ENCODE measurements at places on chromosomes 5 and 9. TPM values are rescaled to one million over a fixed set of nuclear protein-coding genes. Genes with fewer than 3 reads are reported as not detected.
A peak's percentile ranks its signal among the peaks of the same experiment; 100 is the strongest.

DNA sequence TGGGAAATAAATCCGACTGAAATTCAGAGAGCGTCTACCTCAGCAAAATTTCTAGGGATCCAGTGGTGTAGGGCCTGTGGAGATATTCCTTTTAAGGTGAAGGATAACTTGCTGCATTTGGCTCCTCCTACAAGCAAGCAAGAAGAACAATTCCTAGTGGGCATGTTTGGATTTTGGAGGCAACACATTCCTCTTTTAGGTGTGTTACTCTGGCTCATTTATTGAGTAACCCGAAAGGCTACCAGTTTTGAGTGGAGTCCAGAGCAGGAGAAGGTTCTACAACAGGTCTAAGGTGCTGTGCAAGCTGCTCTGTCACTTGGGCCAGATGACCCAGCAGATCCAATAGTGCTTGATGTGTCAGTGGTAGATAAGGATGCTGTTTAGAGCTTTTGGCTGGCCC lies 862.4 kb upstream of the CDH9 start:
- no peak for ATAC-seq

DNA sequence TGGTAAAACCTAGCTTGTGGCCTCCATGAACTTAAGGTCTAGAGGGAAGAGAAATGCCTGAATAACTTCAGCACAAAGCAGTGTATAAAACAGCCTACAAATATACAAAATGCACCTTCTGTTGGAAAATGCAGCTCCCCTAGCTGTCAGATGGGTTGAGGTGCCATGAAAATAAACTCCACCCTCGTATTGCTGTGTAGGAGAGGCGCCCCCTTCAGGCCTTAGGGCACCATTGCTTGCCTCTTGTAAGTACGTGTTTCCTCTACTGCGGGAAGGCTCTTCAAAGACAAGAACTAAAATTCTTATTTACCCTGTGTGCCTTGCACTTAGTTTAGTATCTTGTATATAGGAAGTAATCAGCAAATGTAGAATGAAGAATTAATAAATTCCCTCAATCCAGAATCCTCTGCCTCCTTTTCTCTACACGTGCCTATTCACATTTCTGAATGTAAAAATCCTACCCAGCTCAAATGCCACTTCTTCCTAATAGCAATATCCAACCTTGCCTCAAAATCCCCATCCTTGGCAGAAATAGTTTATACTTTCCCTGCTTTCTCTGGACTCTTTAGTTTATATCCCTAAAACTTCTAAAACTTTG lies 393.7 kb upstream of the PDE4D start:
- ATAC-seq = no peak

DNA sequence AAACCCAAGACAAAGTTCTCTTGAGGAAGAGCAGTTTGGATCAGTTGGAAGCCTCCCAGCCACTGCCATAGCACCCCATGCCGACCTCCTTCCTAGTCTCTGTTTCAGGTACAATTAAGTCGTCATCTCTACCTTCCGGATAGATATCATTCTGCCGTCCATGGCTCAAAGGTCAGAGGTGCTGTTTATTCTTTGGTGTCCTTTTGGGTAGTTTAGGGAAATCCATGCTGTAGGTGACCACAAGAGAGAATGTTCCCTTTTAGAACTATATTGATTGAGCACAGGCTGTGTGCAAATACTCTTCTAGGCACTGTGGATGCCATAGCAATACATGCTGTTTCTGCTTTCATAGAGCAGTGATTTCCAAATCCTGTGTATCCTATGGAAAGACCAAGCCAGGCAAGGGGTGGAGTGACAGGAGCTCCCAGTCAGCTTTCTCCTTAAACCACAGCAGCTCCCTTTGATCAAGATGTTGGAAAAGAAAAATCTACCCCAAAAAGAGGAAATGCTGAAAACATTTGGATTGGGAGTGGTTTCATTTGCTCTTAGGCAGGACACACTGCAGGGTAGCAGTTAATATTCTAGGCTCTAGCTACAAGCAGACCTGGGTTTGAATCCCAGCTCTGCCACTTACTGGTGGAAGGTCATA lies 127.9 kb downstream of the PALM2AKAP2 start:
- no peak for ATAC-seq

GRCh38 chr9:72656021-72656420 lies 134.6 kb downstream of the TMC1 start:
- peak; percentile 67 for ATAC-seq

DNA sequence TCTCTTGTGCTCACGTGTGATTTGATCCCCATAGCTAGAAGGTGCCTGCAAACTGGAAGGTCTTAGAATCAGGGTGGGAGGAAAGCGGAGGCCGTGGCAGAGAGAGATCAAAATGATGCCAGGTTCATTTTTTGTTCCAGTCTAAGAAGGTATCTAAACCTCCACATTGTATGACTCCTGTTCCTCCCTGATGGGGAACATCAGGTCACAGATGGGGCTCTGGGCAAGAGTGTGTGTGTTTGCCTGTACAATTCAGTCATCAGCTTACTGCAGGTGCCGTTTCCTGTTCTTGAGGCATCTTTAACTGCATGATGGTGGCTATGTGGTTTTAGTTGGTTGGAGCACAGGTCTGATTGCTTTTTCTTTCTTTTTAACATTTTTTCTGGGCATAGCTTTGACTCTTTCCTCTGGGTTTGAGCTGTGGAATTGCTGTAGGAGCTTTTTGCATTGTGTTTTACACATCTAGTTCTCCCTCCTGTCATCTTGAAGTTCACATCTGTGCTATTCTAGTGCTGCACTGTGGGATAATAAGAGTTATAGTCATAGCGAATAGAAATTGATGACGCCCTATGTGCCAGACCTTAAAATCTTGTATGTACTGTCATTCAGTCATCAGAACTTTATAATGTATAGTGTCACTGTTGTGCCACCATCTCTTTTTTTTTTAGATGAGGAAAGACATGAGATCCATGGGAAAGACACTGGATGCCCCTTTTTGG lies 30.8 kb downstream of the ARHGAP26 start:
- ATAC-seq = peak; percentile 25

DNA sequence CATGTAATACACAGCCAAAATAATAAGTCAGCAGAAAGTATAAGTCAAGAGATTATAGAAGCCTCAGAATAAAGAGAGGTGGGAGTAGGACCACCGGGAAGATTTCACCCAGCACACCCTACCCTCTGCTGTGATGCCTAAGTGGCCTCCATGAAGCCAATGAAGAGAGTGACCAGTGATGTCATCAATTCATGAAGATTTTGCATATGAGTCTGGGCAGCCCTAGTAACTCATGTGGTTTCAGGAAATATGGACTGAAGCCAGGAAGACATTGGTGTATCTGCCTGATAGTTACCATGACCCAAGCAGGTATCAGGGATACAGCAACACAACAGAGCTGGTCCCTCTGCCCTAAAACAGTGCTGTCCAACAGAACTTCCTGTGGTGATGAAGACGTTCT lies 135.3 kb downstream of the ADAMTS12 start:
- ATAC-seq = no peak

- no peak for ATAC-seq
Observed at GRCh38 chr5:134132372-134133187, 18.1 kb downstream of the TCF7 start.

DNA sequence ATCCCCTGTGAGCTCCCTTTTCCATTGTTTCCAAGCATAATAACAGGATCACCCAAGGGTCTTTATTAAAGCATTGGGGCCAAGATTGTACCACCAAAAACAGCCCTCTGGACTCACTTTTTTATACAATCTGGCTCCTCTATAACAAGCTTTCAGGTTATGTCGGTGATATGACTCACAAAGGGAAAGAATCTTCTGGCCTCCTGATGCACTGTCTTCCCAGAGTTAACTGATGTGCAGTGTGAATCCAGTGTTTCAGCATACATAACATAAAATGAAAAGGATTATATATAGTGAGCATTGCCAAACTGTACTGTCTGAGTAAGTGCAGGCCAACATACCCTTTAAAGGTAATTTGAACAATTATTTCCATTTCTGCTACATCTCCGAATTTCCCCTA lies 33.9 kb upstream of the MAN2A1 start:
- no peak for ATAC-seq

DNA sequence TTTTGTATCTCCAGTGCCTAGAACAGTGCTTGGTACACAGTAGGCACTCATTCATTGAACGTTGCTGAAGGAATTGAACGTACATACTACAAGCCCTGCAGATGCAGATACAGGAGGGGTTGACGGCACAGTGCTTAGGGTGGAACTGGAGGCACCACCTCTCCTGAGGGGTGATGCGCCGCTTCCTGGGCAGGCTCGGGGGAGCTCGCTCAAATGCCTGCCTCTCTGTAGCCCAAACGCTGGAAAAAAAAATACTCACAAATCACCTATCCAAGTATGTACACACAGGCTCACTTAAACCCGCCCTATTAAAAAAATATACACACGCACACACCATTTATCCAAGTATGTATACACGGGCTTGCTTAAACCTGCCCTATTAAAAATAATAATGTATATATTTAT lies 536 bp upstream of the COMMD10 start:
- peak; percentile 69 for ATAC-seq

DNA sequence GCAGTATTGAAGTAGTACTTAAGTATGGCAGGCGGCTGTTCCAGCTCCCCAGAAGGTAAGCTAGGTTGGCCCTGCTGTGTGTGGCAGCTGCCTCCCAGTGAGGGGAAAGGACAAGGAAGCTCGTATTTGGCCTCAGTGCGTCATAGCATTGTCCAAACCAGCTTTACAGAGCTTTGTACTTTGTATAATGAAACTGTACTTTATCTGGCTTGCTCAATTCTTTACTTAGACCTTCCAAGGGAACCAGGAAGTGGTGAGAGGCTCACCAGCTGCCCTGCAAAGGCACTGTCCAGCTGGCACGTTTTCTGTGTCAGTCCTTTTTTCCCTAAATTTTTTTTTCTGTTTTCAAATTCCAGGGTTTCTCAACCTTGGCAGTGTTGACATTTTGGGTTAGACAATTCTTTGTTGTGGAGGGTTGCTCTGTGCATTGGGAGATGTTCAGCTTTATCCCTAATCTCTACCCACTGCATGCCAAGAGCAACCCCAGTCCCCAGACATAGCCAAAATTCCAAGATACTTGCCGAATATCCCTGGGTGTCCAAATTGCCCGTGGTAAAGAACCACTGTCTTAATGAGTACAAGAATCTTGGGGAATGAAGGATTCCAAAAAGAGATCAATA lies 474.5 kb downstream of the LRRC70 start:
- ATAC-seq = no peak

DNA sequence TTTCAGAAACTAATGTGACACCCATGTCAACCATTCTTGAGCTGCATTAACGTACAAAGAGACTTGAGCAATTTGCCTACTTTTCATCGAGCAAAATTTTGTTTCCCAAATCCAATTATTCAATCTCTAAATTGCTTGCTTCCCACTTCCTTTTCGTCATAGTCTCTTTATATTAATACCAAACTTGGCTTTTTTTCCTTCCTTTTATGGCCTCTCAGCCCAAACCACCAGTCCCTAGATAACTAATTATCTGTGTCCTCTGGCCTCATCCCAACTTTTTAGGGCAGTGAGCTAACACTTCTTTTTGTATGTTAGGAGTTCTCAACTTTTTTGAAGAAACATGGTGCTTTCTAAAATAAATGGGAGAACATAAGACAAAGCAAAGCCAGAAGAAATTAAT lies 155.5 kb upstream of the S1PR3 start:
- ATAC-seq = no peak

DNA sequence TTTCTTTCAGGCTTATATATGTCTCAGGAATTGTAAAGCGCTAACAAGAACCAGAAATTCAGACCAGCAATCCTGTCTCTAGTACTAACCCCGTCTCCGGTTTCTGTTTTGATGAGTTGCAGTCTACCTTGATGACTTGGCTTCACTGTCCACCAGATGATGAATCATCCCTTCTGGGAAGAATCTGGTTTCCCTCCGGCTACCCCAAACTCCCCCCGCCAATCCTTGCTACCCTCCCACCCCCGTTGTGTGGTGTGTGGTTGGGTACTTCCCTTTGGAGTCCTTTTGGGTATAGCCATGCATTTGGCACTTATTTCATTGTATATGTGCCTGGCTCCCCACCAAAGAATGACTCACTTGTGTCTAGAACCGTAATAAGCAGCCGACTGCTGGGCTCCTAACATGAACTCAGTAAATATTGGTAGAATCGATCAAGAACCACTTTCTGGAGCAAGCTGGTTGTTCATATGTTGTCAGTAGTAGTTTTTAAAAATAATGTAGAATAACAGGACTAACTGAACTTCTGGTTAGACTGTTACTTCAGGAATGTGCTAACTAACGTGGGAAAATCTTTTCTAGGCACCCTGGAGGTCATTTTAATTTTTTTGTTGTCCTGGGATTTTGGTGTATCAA lies 8.3 kb upstream of the TGFBI start:
- ATAC-seq = peak; percentile 70

GRCh38 chr5:126562823-126563222 lies 32.2 kb downstream of the ALDH7A1 start:
- ATAC-seq = no peak

DNA sequence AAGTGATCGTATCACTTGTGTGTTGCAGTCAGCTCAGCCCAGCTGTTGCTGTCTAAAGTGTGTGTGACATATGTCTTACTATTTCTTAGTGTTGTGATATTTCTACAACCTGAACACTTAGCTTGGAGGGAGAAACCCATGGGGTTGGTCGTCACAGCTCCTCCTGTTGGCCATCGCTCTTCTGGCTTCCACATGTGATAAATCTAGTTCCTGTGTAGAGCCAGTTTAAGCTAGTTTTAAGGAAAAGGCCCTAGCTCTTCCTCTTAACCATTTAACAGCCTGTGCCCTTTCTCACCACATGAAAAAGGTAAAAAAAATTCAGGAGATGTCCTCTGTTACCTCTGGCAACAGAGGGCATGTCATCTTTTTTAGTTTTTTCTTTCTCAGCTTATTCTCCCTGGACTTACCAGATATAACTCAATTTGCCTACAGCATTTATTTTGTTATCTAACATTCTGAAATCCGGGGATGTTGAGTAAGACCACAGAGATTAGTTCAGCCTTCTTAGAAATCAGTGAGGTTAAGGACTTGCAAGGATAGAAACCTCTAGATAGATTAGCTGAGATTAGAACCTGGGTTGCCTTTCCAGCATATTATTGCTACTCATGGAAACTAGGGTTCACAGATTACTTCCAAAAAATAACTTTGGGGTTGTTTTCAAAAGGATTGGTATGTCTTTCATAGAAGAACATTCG lies 100.4 kb downstream of the GAPVD1 start:
- peak; percentile 39 for ATAC-seq

GRCh38 chr9:77514886-77515711 lies 133.0 kb downstream of the GNA14 start:
- peak; percentile 37 for ATAC-seq

Gene ADGRD2
- total RNA-seq = 0.08 TPM

Gene FOXD4L4
- 0.52 TPM for total RNA-seq

Gene TAS2R1
- total RNA-seq = not detected

Gene PCDHGB6
- total RNA-seq = 3.0 TPM

Gene IFNA2
- total RNA-seq = not detected

Gene SHB
- total RNA-seq = 34.0 TPM

Gene MEIKIN
- total RNA-seq = not detected

Gene DOCK2
- 2.2 TPM for total RNA-seq

Gene FBXL7
- 2.0 TPM for total RNA-seq

Gene PHF24
- 0.48 TPM for total RNA-seq

Gene FOXD4
- 0.28 TPM for total RNA-seq

Gene ANKRD34B
- not detected for total RNA-seq

Data from esophagus mucosa (tissue), 1 donor.